ENCODE measurements at places on chromosomes 3 and 15. TPM values are rescaled to one million over a fixed set of nuclear protein-coding genes. Genes with fewer than 3 reads are reported as not detected.
A peak's percentile ranks its signal among the peaks of the same experiment; 100 is the strongest.

CMTM8 gene
- 3.2 TPM for total RNA-seq

CAPN3 gene
- total RNA-seq = 7.5 TPM

DNA sequence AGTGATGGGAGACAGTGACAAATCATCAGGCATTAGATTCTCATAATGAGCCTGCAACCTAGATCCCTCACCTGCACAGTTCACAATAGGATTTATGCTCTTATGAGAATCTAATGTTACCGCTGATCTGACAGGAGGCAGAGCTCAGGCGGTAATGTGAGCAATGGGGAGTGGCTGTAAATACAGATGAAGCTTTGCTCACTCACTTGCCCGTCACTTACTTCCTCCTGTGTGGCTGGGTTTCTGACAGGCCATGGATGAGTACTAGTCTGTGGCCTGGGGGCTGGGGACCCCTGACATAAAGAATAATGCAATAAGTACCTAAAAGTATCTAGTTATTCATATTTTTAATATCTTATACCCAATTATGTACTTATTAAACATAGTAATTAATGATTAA is 15.6 kb downstream of the IQCB1 start:
- no peak overlapping the region for H3K27ac ChIP-seq
- H3K27me3 ChIP-seq = no peaks in the 10 kb centered on the region

DNA sequence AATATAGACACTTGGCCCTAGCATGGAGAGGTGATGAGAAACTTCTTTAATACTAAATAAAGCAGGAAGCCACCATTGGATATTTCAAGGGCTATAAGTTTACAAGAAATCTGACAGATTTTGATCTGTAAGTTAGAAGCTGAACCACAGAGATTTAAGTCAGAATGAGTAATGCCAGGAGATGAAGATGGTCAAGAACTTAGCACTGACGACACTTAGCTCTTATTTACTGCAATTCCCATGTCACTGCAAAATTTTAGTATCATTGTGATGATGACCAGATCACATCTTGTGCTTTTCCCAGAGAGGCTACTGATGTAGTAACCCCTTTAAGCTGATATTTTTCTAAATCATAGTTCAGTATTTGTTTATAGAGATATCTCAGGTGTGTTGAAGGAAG is 59.4 kb upstream of the CD96 start:
- no peaks in the 10 kb centered on the region for H3K36me3 ChIP-seq
- H3K27ac ChIP-seq = no peak overlapping the region
- H3K4me1 ChIP-seq = peaks cover 7% of the 10 kb centered on the region
- no peaks in the 10 kb centered on the region for H3K27me3 ChIP-seq
- no peak for DNase-seq

- peaks cover 5% of the 10 kb centered on the region for H3K36me3 ChIP-seq
- H3K4me3 ChIP-seq = no peak overlapping the region
- peaks cover 17% of the 10 kb centered on the region for H3K27me3 ChIP-seq
- peaks cover 6% of the 10 kb centered on the region for H3K4me1 ChIP-seq
- H3K27ac ChIP-seq = no peak overlapping the region
Measured at GRCh38 chr3:173923204-173923603, 525.7 kb downstream of the NLGN1 start.

DNA sequence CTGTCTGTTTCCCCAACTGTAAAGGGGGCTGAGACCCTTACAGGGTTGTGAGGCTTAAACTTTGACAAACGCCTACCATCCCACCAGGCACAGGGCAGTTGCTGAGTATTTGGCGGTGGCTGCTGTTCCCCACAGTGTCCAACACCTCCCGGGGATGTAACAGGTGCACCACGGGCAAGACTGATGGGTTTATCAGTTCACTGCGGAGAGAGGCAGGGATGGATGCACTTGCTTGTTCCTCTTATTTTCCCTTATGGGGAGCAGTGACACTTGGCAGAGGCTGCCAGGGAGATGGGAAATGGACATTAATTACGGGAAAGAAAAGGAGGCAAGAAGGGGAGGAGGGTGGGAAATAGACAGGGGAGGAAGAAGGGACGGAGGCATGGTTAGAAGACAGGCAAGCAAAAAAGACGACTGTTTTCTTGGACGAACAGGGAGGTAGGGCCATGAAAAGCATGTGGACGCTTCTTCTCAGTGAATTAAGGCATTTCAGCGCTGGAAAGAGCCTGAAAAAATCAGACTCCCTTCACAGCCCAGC is 16.6 kb upstream of the ADIPOQ start:
- DNase-seq = no peak
- H3K4me3 ChIP-seq = peak overlapping the region; percentile 73
- no peak overlapping the region for H3K27ac ChIP-seq
- no peaks in the 10 kb centered on the region for H3K36me3 ChIP-seq
- peaks cover 31% of the 10 kb centered on the region for H3K27me3 ChIP-seq
- peaks cover 20% of the 10 kb centered on the region for H3K4me1 ChIP-seq

GRCh38 chr3:130468311-130468710 is 48.7 kb upstream of the COL6A6 start:
- no peaks in the 10 kb centered on the region for H3K4me1 ChIP-seq
- peaks cover 46% of the 10 kb centered on the region for H3K27me3 ChIP-seq
- no peaks in the 10 kb centered on the region for H3K36me3 ChIP-seq
- no peak overlapping the region for H3K27ac ChIP-seq

- no peak overlapping the region for H3K27ac ChIP-seq
- no peaks in the 10 kb centered on the region for H3K27me3 ChIP-seq
- H3K4me3 ChIP-seq = no peak overlapping the region
Measured at GRCh38 chr3:117893638-117894037, 1141.0 kb downstream of the IGSF11 start.

- peak; percentile 25 for DNase-seq
- H3K4me3 ChIP-seq = no peak overlapping the region
- H3K4me1 ChIP-seq = peaks cover 18% of the 10 kb centered on the region
- H3K36me3 ChIP-seq = no peaks in the 10 kb centered on the region
- H3K27me3 ChIP-seq = no peaks in the 10 kb centered on the region
Measured at GRCh38 chr15:94061041-94061440, 170.3 kb upstream of the MCTP2 start.

DNA sequence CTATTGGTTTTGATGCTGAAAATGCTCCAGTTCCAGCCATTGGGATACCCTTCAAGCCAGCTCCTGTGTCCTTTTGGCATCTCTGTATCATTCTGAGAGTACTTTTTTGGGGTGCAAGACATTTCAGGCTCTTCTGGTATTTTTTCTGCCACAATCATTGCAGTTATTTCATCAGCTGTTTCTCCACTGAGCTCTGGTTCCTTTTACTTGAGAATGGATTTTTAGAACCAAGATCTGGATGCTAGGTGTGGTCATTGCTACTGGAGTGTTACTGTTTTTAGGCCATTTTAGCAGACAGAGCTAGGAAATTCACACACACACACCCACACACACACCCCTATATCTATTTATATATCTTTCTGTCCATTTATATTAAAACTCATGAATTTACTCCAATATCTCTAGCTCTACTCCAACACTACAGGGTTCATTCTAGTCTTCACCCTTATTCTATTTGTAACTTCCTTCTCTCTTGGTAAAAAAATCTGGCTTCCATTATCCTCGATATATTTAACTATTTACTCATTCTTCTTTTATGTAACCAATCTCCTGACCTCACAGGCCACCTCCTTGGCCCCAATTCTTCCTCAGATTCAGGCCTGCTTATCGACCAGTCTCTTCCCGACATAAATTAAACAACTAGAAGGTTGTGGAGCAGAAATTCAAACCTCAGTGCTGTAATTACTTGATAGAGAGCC is 17.0 kb downstream of the SLC35G2 start:
- no peak for DNase-seq
- no peak overlapping the region for H3K4me3 ChIP-seq
- H3K36me3 ChIP-seq = no peaks in the 10 kb centered on the region
- H3K4me1 ChIP-seq = peaks cover 38% of the 10 kb centered on the region

GRCh38 chr3:175493301-175493700 is 634.2 kb downstream of the NAALADL2 start:
- H3K27me3 ChIP-seq = no peaks in the 10 kb centered on the region
- H3K4me1 ChIP-seq = no peaks in the 10 kb centered on the region
- no peak overlapping the region for H3K27ac ChIP-seq
